Urinary bladder (tissue), 4 donors: ENCODE measurements at places on chromosomes 1 and 21. TPM values are rescaled to one million over a fixed set of nuclear protein-coding genes. Genes with fewer than 3 reads are reported as not detected.
A peak's percentile ranks its signal among the peaks of the same experiment; 100 is the strongest.

The SLC9C2 gene
- not detected for total RNA-seq

The ZBTB8A gene
- total RNA-seq = 30.1 TPM

The CYP2J2 gene
- 14.2 TPM for total RNA-seq

The DENND2C gene
- total RNA-seq = 8.8 TPM

The NOL9 gene
- total RNA-seq = 28.6 TPM

DNA sequence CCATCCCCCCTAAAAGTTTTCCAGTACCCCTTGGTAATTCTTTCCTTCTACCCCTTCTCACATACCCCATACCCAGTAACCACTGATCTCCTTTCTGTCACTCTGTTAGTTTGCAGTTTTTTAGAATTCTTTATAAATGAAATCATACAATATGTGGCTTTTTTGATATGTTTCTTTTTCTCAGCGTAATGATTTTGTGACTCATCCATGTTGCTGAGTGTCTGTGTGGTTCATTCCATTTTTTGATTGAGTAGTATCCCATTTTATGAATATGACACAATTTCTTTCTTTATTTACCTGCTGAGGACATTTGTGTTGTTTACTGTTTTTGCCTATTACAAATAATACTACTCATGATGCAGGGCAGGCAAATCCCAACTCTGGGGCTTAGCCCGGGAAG lies 1605.3 kb downstream of the BRINP3 start:
- no peak for DNase-seq

DNA sequence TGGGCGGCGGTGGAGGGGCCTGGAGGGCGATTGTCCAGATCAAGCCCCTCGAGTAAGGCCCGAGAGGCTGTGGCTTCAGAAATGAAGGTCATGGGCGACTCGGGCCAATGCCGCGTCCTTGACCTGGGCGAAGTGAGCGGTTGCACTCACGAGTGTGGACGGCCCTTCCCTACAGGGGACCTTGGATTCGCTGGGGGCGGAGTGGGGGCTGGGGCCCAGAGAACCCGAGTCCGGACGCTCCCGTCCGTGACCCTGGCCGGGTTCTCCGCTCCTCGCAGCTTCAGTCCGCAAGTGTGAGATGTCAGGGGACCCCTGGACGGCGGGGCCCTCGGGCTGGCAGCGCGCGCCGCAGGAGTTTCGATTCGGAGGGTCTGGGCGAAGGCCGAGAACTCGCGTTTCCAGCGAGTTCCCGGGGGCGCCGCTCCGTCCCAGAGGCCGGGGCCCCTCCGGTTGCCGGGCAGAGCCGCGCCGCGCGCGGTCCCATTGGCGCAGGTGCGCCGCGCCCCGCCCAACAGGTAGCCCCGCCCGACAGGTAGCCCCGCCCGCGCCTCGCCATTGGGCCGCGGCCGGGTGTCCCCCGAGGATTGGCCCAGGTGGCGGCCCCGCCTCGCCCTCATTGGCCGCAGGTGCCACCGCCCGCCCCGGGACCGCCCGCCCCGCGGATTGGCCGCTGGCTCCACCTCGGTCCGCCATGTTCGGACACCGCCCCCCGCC lies at the start of gene PRKCZ:
PRKCZ (plus strand) TSS at position 694 of the 714 bp plus-strand sequence. CDS start 220 bp downstream, outside the sequence.
- DNase-seq = peak; percentile 26

GRCh38 chr1:175885326-175885725 lies 141.9 kb upstream of the TNR start:
- DNase-seq = no peak

- DNase-seq = no peak
These were observed 6.6 kb downstream of the PEF1 start for GRCh38 chr1:31637915-31638673.

DNA sequence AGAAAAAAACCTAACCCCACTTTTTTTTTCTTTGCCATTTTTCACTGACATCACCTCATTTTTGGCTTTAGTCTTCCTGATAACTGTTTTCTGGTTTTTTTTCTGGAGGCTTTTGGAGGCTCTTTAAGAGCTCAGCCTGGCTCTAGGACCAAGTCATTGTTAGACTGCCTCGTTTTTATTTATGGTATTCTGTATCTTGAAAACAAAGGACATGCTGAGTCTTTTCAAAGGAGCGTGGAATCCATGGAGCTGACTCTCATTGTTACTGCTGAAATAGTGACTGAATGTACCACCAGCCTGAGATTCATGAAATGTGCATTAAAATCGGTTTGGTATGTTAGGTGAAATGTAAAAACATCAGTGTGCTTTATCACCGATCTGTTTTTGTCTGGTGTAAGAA lies 28.0 kb downstream of the RASAL2 start:
- DNase-seq = no peak

DNA sequence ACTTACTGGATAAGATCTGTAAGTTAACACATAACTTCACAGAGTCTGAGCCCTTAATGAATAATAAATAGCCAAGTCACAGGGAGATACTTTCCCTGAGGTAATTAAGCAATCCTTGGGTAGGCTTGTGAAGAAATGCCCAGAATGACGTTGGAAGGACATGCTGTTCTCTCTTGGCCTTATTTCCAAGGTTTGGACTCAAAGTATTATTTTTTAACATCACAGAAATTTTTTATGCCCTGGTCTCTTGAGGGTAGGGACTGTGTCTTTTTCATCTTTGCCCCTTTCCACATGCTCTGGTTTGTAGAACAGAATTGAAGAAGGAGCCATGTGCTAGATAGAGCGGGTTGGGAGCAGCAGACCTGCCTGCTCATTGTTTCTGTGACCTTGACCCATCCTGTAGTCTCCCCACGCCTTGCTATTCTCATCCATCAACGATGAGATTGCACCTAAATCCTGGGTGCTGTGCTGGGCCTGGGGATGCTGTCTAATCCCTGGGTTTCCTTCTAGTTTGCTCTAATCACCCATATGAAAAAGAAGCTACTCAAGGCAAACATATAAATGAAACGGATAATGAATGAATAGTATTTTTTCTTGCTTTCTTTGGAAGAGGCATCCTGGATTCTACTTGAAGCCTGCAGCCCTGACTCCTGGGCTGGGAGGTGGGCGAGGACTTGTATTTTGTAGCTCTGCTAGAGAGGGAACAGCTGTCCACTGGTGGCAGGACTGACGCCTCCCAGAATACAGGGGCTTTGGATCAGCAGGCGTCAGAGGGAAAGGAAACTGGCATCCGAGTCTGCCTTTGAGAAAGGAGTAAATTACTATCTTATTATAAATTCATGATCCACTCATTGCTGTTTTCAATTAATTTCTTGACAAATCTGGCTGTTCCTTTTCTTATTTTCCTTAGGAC lies 17.5 kb upstream of the LAMTOR5 start:
- DNase-seq = no peak

DNA sequence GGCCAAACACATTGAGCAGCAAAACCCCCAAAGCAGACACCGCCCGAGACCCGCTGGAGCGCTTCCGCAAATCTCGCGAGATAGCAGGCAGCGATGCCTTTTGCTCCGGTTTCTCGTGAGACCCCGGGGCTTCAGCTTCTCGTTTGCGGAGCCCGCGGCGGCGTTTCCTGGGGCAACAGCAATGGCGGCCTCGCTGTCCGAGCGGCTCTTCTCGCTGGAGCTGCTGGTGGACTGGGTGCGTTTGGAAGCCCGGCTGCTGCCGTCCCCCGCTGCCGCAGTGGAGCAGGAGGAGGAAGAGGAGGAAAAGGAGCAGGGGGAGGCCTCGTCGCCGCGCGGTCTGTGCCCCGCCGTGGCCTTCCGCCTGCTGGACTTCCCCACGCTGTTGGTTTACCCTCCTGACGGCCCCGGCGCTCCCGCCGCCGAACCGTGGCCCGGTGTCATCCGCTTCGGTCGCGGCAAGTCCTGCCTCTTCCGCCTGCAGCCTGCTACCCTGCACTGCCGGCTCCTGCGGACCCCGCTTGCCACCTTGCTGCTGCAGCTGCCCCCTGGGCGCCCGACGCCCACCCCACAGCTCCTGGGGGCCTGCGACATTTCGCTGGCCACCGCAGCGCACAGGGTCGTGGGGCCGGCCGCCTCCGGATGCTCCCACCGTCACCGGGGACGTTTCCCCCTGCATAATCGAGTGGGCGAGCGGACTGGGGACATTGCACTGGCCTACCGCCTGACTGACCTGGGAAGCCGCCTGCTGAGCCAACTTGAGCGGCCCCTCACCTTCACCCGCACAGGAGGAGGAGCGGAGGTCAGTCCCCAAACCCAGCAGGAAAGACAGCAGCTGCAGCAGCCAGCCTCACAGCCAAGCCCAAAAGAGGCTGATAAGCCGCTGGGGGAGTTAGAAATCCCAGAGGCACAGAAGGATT lies at the start of gene MAP10:
MAP10 (plus strand) TSS at position 148 of the 917 bp plus-strand sequence; CDS start at position 182, 34 bp downstream.
- DNase-seq = peak; percentile 26

- no peak for DNase-seq
These were observed 133.7 kb downstream of the RUNX1 start for GRCh38 chr21:34915364-34915841.

DNA sequence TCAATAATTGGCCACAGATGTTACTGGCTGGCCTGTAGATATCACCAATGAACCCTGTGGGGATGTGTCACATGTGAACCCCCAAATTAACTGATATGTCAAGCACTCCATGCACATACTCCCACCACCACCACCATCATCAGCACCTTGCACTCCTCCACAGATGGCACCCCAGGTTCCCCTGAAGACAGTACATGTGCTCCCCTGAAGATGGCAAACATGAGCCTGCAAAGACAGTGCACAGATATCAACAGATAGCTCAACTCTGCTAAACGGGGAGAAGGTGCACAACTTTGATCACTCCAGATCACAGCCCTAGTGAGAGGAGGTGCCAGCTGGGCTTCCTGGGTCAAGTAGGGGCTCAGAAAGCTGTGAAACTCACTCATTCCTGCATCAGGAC lies 74.4 kb downstream of the CLCA4 start:
- DNase-seq = no peak

- DNase-seq = no peak
These were observed 87.9 kb downstream of the MATN1 start for GRCh38 chr1:30635391-30635975.

DNA sequence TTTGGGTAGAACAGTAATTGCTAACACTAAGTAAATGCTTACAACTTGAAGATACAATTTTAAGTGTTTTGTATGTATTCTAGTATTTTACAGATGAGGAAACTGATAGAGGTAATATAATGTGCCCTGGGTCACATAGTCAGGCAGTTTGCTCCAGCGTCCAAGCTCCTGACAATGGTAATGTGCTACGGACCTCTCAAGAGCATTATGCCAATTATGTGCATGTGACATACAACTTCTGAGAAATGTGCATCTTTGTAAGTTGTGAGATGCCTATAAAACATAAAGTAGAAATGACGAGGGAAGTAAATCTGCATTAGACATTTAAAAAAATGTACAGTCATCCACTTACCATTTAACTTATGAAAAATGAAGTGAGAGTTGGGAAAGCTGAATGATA lies 186.8 kb downstream of the LRRC7 start:
- no peak for DNase-seq
